ENCODE measurements at places on chromosomes 4 and X.

- DNase-seq: no peak
Observed at GRCh38 chrX:69177511-69178162, 12.4 kb upstream of the PJA1 start.

DNA sequence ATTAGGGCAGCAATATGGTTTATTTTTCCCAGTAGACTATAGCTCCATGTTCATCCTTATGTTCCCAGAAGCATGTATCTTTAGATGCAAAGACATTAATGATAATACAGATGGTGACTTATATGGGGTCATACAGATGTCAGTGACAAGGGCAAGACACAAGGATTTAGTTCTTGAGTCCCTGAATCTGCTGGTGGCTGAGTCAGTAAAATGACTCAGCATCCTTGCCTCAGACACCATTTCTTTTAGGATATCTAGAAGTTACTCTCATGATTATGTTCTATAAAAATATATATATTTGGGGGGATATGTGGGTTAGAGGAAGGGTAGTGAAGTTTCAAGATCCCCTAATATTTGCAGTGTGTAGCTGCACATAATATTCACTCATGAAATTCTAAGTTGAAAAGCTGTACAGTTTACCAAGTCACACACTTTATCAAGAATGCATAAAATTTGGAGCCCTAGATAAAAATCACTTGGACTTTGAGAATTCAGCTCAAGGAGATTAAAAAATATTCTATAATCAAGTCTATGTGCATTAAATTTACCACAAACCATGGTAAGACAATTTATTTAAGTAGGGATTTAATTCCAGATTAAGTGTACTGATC, 101.9 kb downstream of the LNX1 start:
- DNase-seq: no peak

GRCh38 chr4:82373486-82373815, 340 bp downstream of the HNRNPD start:
- DNase-seq: no peak

- DNase-seq: no peak
Observed at GRCh38 chr4:43766648-43767047, 682.0 kb downstream of the KCTD8 start.

DNA sequence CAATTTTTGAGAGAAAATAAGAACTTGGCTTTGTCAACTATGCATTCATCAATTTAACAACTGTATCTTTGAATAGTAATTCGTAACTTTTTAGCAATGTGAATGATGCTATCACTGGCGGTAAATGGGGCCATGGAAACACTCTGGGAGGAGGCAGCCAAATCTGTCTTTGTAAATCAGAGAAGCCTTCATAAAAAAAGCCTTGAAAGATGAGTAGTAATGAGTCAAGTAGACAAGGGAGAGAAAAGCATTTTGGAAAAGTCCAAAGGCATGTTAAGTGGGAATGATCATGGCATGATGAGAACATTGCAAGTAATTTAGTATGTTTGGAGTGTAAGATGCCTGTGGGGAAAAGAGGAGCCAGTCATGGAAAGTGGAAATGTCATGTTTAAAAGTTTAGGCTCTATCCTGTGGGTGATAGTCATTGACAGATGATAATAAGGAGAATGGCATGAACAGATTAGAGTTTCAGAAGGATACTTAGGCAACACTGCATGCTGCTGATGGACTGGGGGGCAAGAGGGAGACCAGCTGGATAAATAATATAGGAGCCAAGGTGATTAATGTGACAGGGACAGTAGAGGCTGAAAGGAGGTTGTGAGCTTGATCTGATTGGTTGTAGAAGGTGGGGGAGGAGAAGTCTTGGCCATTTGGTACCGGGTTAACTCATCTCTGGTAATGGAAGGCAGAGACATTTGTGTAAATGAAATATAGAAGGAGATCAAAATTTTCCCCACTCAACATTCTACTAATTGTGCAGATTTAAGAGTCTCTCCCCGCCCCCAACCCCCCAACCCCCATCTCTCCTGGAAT, 16.3 kb downstream of the SPRY1 start:
- DNase-seq: no peak

DNA sequence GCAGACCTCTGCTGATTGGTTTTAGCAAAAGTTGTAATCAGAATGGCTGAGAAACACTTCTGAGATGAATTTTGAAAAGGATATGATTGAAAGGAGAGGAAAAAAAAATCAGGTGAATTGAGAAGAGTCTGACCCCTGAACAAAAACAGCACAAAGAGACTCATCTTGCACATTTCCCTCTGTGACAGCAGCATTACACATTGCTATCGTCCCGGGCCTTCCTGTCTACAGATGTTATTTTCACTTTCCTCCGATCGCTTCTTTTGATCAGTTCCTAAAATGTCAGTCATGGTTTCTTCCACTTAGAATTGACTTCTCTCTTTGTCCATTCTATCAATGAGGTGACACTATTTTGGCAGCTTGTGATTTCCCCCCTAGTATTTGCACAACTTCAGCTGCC, 262.6 kb downstream of the GPC3 start:
- DNase-seq: no peak

DNA sequence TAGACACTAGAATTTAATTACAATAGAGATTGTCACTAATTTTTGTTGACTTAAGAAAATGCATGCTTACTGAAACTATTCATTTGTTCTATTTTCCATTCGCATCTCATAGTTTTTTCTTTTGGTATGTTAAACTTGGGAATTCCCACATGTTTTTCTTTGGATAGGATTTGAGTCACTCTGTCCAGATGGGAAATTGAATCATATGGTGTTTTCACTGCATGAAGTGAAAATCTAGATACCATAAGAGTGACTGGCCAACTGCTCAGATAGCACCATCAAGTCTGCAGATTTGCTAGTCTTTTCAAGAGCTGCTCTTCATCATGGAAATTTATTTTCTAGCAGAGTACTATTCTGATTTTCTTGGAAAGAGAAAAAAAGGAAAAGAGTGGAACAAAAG, 172.6 kb downstream of the FAM47B start:
- DNase-seq: no peak

DNA sequence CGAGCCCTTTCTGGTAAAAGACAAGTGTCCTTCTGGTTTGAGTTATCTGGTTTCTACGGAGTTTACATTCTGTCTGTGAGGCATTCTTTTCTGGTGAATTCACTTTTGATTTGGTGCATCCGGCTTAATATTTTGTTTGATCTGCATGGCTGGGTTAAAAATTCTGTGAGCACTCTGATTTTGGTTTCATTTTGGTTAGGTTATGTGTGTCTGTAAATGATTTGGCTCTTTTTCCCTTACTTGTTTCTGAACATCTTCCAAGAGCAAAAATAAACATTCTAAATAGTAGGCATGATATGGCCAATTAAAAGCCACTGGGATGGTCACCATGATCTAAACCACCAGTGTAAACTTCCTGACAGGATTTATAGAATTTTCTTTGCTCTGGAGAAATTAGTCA, 85.7 kb upstream of the PTPN13 start:
- no peak for DNase-seq

- DNase-seq: no peak
Observed at GRCh38 chr4:57498251-57498650, 388.1 kb upstream of the IGFBP7 start.

GRCh38 chr4:70714079-70714887, 7.5 kb upstream of the RUFY3 start:
- no peak for DNase-seq

- no peak for DNase-seq
Observed at GRCh38 chr4:159149666-159150065, 46.8 kb downstream of the RAPGEF2 start.

- DNase-seq: no peak
Observed at GRCh38 chr4:109359040-109359646, 56.7 kb upstream of the COL25A1 start.

DNA sequence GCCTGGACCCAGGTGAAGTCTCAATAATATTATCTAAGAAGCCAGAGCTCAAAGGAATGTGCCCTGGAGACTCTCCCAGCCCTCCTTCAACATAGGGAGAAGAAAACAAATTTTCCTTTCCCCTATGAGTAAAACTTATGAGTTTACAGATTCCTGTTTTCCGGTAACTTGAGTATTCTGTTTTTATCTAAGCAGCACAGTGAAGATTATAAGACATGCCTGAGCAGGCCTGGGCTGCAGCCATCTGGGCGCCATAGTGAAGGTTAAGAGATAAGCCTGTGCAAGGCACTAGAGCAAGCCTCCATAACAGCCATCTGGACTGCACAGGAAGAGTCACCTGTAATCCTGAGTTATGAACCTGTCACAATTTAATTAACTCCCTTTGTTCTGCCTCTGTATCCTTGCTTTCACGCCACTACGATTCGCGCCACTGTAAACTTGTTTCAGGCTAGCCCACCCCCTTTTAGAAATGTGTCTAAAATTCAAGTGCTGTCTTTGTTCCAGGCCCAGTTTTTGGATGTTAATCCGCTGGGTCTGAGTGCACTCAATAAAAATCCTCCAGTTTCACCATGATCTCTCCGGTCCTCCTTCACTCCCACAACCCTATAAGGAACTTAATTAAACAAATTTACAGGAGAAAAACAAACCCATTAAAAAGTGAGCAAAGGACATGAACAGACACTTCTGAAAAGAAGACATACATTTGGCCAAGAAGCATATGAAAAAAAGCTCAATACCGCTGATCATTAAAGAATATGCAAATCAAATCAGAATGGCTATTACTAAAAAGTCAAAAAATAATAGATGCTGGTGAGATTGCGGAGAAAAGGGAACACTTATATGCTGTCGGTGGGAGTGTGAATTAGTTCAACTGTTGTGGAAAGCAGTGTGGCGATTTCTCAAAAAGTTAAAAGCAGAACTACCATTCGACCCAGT, 189.5 kb downstream of the APBB2 start:
- no peak for DNase-seq

GRCh38 chr4:110518889-110519490, 43.0 kb downstream of the ENPEP start:
- DNase-seq: no peak

DNA sequence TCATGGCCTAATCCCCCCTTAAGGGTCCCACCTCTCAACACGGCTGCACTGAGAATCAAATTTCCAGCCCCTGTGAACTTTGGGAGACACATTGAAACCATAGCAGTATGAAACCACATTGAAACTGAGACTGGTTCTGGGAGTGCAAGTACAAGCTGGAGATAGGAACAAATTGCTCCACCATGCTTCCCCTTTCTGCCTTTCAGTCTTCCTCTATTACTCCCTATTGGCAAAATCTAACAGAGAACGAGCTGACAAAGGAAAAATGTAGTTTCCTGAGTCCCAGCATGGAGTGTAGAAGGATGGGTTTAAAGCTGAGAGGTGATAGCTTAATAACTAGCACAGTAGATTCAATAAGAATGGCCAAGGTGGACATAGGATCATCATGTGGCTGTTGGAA, 161.7 kb upstream of the RPL34 start:
- DNase-seq: no peak

DNA sequence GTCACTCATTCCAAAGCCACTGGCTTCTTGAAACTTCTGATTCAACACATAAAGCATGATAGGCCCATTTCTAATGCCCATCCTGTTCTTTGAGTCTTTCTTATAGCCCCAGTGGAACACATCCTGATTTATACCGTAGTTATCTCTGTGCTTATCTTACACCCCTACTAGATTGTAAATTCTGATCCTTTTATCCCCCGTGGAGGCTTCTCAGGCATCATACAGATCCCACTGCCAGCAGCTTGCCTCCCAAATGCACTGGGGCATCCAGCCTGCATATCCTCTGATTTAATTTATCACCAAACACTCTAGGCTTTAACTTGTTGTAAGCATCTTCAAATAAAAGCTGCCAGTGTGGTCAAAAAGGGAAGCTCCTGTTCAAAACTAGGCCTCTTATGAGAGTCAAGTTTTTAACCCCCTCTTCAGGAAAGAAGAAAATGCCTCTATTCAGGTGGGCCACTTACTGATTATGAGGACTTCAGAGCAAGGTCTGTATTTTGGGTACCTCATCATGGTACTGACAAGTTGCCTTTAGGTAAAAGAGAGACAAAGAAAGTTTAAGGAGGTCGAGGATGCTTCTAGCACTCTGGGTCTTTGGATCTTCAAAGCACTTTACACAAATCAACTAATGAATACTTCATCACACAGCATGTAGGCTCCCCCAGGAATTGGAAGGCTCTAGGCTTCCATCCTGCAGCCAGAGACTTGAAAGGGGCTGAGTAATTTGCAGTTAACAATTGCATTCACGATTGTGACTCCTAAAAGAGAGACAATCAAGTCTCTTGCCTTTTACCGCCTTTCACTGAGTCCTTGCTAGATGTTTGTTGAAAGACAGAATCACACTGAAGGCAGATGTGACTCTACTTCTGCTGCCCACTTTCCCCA, 95.8 kb upstream of the LDB2 start:
- no peak for DNase-seq

- no peak for DNase-seq
Observed at GRCh38 chr4:122229857-122230256, 77.7 kb downstream of the BLTP1 start.

DNA sequence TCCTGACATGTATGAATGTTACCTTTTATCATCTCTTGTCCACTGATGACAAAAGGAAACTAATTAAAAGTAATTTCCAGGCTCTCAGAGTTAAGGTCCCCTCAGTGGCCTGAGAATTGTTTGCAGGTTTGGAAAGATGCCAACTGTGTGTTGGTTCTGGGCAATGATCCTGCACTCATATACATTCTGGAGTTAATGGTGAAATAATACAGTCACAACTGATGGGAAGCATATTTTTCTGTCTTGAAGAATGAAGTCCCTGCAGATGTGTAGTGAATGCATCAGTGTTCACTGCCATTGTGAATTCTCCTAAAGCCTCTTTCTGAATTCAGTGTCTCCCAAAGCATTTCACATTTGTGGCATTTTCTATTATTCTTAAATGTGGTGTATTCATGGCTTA, 238.1 kb upstream of the PPP1R2C start:
- no peak for DNase-seq

- no peak for DNase-seq
Observed at GRCh38 chr4:158667651-158668198, 4.0 kb downstream of the C4orf46 start.

GRCh38 chr4:162952232-162952631, 214.5 kb downstream of the NAF1 start:
- DNase-seq: no peak

DNA sequence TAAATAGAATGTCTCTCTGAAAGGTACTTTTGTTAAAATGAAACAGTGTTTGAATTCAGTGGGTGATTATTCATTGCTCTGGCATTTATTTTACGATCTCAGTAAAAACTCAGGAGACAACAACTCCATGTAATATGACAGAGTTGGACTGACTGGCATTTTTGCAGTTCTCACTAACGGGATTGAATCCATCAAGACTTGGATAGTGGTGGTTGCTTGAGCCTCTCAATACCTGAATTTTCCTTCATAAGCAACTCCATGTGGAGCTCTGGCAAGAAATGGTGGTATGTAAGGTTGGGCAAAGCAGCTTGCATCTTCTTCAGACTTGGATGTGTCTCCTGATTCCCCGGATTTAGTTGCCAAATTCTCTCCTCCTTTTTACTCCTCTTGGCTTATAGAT, 72.7 kb downstream of the FRMPD4 start:
- DNase-seq: no peak

- DNase-seq: no peak
Observed at GRCh38 chr4:158130204-158130603, 42.6 kb downstream of the GASK1B start.

DNA sequence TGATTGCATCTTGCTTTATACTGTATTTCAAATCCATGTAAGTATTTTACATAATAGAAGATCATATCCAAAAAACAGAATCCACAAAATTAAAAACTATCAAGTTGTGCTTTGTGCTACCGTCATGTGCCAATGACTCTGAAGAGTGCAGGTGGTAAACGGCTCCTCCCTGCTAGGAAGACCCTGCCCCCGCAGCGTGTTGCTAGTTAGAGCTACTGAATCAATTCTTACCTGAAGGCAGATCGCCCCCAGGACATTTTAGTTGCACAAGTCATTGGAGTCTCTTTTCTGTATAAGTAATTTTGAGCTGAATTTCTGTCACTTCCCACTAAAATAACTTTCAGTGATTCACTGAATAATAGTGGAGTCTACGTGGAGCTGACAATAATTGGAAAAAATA, 599.5 kb upstream of the ZFP42 start:
- DNase-seq: no peak
